AG09319 (cell line): ENCODE measurements at places on chromosomes 3 and 15.

DNA sequence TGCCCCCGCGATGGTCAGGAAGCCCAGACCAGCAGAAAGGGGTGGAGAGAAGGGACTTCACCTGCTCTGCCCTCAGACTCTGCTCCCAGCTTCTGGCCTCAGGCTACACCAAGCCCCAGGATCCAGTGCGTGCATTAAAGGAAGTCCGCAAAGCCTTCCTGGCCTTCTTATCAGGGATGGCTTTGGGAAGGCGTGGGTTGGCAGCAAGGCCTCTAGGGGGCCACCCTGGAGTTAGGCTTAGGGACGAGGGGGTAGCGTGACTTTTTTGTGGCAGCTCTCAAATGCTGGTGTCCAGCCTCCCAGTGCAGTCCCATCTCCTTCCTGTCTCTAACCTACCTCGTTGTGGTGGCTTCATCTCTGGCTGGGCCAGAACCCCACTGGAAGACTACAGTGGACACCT is 18.9 kb upstream of the RPL29 start:
- no peak for DNase-seq

DNA sequence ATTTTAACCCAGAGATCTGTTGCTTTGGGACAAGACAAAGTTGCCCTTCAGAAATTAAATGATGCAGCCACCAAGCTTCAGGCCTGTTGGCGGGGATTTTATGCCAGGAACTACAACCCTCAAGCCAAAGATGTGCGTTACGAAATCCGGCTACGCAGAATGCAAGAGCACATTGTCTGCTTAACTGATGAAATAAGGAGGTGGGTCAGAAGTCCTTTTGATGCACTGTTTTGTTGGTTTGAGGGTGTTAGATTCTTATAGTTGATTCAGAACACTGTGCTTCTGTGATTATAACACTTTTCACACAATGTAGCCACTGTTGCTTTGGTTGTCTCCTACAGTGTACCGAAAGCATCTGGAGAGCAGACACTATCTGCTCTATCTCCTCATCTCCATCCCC is 20.8 kb upstream of the NXPE3 start:
- DNase-seq, result no peak

DNA sequence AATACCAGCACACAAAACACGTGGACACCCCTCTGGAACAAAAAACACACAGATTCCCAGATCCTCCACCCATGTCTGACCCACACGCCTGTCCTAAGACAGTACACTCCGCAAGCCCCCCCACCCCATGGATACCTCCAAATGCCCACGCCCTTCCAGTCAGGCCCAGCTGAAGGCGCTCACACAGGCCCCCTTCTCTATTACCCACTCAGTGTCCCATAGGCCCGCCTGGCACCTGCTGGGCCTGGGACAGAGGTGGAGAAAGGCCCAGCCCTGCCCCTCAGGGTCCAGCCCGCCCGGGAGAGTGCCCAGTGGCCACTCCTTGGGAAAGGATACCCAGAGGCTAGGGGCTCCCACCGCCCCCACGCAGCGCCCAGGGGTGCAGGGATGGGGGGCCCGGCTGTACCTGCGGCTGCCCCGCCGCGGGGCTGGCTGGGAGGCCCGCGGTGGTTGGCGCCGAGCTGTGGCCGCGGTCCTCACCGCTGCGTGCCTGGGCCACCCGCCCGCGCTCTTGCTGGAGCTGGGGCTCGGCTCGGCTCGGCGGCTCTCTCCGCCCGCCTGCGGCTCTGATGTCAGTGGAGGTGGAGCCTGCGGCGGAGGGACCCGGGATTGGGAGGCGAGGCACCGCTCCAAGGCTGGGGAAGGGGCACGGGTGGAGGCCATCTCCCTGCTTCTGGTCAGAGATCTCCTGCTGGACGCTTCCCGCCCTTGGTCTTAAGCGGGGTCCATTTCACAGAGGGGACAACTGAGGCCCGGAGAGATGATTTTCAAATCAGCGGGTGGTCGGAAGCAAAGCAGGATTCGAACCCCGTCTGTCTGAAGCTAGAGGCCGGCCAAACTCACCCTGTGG is at the start of gene CAMK1:
TSS of gene CAMK1 (minus strand) at position 522 of the 850 bp plus-strand sequence. CDS start 2,198 bp downstream, outside the sequence.
- DNase-seq, result peak; percentile 27

- peak; percentile 86 for DNase-seq
Measured at GRCh38 chr3:31981206-31982181, at the start of the genes OSBPL10 and ZNF860. OSBPL10 (minus strand) TSS chr3:31981262; CDS start chr3:31981179, 83 bp downstream. ZNF860 (plus strand) TSS chr3:31981750; CDS start chr3:31989080, 7,330 bp downstream.

DNA sequence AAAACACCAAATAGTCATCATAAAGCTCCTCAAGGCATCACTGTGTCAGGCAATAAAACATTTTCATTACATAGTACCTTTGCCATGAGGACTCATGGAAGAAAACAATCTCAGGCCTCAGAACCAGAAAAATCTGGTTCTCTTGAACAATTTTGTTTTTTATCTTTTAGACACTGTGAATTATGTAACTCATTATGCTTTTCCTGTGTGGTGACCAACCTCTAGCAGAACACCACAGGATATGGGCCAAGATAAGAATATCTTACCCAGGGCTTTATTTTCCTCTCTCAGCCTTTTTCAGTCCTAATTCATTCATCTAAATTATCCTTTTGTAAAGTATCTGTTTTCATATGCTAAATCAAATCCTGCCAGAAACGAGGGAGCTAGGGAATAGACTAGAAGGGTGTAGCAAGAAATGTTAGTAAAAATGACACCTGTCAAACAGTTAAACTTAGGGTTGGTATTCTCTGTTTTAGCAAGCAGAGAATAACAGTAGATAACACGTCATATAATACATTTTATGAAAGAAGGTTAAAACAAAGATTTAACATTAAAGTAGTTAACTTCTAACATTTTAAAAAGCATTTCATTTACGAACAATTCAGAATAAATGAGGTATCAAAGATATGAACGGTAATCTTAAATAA is 111.1 kb downstream of the FBXL22 start:
- DNase-seq, result no peak

- no peak for DNase-seq
Measured at GRCh38 chr3:189778340-189778950, 147.3 kb downstream of the TP63 start.

- no peak for DNase-seq
Measured at GRCh38 chr3:14532691-14533456, 7.3 kb downstream of the GRIP2 start.
